ENCODE measurements at places on chromosomes 6 and 20.

DNA sequence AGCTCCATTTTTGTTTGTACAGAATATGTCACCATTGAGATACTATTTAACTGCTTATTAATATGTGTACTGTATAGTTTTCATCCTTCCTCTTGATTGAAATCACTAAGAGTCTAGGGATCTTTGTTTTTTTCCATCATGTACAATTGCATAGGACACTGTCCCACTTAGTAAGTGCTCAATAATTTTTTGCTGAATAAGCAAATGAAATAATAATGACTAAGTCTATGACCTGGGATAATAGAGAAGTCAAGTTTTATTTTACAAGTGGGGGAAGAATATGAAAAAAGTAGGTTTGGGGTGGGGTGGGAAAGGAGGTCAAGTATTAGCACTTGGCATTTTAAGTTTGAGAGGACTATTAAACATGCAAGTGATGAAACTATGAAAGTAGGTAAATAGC lies 4.5 kb upstream of the EYS start:
- no peak for DNase-seq

- DNase-seq, result no peak
These were observed 362.2 kb upstream of the IRAK1BP1 start for GRCh38 chr6:78505178-78505577.

GRCh38 chr20:1689721-1690120 lies 32.1 kb upstream of the SIRPG start:
- no peak for DNase-seq

DNA sequence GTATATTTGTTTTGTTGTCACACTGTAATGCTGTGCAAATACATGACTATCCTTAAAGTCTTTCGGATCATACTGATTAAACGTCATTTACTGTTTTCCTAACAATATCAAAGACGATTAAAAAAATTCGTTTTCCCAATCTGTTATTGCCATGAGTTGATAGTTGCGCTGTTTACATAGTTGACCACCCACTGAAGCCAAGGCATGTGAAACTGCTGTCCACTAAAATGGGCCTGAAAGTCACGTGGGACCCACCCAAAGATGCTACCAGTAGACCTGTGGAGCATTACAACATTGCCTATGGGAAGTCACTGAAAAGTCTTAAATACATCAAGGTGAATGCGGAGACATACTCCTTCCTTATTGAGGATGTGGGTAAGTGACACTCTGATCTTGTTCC lies 28.1 kb downstream of the FNDC1 start:
- no peak for DNase-seq

DNA sequence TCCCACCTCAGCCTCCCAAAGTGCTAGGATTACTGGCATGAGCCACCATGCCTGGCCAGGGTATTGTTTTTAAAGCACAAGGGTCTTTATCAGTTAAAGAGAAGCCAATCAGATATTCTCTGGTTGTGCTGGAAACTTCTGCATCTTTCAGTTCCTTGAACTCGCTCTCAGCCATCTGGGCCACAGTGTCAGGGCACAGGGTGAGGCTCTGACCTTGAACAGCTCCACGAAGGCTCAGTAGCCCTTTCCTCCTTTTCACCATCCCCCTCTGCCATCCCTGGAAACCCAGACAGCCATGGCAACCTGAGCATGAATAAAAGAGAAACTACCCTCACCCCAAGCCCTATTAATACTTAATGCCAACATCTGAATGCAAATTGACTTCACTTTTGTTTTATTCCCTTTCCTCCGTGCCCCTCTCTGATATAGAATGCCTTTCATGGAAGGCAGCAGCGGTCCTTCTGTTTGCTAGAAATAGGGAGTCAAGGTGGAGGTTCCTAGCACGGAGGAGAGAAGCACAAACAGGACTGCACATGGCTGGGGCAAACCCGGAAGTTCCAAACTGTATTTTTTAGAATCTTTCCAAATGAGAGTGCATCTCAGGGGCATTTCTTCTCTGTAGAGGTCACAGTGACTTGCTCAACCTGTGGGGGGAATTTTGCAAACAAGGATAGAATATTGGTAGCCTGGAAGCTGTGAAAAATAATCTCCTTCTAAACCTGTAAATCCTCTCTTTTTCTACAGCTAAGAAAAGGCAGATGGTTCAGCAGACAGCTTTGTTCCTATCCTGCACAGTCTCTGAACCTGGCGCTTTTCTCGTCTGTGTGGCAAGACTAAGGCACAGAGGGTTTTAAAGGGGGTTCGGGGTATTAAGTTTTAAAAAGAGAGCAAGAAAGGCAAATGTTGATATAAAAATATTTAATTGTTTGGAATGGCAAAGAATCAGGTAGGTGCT lies 176.4 kb upstream of the RREB1 start:
- DNase-seq, result no peak

DNA sequence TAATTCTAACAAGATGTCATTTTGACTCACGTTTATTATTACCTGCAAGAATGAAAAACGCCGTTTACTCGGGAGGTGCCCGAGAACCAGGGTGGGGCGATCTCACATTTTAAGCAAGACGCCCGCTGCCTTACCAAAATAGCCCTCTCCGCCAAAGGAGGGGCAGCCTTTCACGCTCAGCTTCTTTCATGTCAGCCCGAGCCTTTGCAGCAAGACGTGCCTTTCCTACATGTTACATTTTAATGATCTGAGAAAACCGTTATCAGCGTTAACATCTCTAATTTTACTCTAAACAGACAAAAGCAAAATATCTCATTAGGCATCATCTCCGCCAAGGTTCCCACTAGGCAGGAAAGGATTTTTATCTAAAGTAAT lies 2.0 kb downstream of the BACH2 start:
- DNase-seq, result no peak

DNA sequence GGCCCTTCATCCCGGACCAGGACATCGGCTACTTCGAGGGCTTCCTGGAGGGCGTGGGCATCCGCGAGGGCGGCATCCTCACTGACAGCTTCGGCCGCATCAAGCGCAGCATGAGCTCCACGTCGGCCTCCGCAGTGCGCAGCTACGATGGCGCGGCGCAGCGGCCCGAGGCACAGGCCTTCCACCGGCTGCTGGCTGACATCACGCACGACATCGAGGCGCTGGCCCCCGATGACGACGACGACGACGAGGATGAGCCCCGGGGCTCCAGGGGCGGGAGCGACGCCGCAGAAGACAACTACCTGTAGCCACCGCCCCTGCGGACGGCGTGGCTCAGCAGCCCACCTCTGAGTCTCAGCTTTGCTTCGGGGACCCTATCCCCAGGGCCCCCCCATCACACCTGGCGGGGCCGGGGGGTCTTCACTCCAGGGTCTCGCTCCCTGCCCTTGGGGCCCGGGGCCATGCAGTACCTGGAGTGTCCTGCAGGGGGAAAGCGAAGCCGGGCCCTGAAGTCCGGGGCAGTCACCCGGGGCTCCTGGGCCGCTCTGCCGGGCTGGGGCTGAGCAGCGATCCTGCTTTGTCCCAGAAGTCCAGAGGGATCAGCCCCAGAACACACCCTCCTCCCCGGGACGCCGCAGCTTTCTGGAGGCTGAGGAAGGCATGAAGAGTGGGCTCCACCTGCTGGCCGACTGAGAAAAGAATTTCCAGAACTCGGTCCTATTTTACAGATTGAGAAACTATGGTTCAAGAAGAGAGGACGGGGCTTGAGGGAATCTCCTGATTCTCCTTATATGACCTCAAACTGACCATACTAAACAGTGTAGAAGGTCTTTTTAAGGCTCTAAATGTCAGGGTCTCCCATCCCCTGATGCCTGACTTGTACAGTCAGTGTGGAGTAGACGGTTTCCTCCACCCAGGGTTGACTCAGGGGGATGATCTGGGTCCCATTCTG lies 20.8 kb upstream of the HCK start:
- peak; percentile 92 for DNase-seq

GRCh38 chr20:51379601-51380341 lies 162.7 kb downstream of the NFATC2 start:
- no peak for DNase-seq

DNA sequence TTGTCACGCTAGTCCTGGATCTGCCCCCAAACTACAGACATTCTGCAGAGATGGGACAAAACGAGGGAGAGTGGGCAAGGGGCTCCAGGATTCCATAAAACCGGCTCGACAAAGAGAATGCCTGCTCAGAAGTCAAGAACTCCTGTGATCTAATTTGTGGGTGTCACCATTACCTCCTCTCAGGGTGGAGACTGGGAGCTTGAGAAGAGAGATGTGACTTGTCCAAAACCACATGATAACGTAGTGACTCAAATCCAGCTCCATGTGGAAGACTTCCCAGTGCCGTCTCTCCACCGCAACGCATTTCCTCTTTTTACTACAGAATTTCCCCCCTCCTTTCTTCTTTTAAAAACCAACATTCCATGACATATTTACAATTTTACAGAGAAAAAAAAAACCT lies 44.3 kb downstream of the TRERF1 start:
- no peak for DNase-seq

DNA sequence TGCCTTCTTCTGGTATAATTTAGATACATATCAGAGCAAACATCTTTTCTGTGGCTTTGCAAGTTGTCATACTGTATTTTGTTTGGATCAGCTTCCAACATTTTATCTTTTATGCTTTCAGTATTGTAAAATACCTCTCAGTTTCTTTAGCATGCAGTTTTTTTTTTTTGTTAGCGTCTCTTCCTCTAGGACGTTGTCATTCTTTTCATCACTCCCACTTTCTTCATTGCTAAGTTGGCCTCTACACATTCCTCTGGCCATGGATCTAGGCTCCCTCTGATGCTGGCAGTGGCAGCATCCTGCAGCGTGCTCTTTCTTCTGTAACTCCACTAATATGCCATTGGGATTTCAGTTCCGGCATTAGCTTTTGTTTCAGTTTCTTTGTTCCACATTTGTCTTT lies 21.7 kb downstream of the RPRD1B start:
- no peak for DNase-seq

- DNase-seq, result no peak
These were observed 38.0 kb downstream of the XRN2 start for GRCh38 chr20:21340991-21341697.
